Mucosa of gallbladder (tissue), 1 donor: ENCODE measurements at places on chromosomes 1 and 21.

DNA sequence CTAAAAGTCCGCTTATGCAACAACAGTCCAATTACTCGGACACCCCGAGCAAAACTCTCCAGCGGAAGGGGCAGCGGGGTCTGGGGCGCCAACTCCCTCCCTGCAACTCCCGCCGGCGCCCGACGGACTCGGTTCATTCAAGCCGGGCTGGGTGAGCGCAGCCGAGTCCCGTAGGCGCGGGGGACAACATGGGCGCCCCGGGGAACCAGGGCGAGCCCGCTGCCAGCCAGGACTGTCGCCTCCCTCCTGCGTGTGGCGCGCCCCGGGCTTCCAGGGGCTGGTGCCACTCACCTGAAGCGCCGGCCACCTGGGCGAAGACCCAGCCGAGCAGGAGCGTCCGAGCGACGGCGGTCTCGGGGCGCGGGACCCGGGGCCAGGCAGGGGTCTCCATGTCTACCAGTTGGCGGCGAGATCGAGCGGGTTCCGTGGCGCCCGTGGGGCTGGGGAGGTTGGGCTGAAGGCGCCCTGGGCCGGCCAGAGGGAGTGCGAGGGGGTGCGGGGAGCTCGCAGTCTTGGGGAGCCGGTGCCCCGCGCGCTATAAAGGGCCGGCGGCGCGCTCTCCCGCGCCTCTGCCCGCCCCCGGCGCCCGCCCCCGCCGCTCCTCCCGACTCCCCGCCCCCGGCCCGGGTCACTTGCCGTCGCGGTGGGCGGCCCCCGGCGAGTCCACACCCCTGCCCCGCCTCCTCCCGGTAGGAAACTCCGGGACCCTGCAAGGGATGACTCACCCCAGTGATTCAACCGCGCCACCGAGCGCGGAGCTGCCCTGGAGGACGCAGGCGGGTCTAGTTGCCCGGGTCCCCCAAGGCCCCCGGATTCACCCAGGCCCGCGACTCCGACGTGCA, at the start of gene F3:
F3 (minus strand) TSS at position 514 of the 842 bp plus-strand sequence; CDS start at position 391, 123 bp downstream.
- peak; percentile 89 for DNase-seq

- no peak for DNase-seq
These were observed 46.0 kb downstream of the RHOU start for GRCh38 chr1:228781161-228781808.

GRCh38 chr1:205237526-205238484, 10.1 kb downstream of the TMCC2 start:
- DNase-seq: no peak

DNA sequence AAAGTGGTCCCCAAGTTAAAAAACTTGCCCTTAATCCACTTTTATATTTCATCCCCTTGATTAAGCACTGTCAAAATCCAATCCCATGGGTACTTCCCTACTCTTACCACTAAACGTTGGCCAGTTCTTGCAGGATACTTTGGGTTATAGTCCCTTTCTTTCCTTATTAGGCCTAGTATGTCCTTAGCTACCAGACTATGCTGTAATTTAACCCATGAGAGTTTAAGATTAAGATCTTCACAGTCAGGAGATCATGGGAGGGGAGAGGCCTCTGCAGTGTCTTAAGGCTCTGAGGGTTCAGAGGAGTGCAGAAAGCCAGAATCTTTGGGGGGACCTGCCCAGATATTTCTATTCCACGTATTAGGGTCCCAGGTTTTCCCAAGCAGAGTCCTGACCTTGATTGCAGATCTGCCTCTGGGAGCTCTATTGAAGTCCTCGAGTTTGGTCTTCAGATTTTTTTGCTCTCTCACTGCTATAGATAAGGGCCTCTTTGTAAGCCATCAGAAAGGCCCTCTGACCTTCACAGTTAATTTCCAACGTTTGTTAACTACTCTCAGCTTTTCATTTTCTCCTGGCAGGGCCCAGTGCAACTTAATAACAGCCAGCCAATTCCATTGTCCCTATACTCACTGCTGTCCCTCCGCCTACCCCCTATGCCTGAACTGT, 9.0 kb upstream of the CGN start:
- DNase-seq: no peak

GRCh38 chr21:16571594-16571993, 841.8 kb downstream of the USP25 start:
- DNase-seq: no peak

DNA sequence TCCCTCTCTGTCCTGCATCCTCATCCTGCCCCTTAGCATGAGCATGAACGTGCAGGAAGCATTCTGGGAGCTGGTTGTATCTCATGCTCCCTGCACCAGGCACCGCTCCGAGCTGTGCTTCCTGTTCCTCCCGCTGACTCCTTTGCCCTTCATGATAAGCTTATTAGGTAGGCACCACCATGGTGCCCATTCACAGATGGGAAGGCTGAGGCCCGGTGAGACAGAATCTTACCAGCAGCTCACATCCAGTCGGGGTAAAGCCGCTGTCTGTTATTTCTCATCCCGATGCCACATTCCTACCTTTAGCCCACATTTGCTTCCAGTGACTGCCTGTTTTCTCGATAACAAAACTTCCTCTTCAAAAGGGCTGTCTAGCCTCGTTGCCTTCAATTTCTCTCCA, 7.3 kb downstream of the MIIP start:
- no peak for DNase-seq

DNA sequence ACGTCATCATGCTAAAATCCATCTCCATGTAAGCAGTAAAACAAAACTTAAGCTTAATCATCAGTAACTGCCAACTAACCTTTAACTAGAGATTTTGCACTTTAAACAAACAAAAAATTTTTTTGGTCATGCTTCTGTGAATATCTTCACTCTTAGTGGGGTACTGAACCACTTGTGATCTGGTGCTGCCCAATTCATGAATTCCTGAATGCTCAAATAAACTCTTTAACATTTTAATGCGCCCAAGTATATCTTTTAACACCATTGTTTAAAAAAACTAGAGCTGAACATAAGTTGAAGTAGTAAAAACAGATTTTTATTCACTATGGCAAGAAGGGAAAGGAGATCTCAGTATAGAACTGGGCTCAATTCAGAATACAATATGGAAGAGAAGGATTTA, 196.9 kb upstream of the USP24 start:
- no peak for DNase-seq

DNA sequence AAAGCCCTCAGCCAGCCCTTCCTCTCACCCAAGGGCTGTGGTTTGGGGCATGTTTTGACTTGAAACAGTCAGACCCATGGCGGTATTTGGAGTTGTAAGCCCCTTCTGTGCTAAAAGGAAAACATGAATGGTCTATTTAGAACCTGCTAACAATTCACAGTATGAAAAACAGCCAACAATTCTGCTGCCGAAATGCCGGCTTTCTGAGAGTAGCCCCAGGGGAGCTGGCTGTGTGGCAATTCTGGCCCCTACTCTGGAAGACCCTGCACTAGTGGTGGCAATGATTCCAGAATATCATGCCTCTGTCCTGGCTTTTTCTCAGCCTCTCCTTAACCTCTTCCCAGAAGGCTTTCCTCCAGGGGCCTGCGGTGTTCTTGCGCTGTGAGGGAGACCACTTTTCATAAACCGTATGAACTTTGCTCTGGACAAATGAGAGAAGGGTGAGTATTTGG, 118.7 kb downstream of the EDEM3 start:
- DNase-seq: no peak

DNA sequence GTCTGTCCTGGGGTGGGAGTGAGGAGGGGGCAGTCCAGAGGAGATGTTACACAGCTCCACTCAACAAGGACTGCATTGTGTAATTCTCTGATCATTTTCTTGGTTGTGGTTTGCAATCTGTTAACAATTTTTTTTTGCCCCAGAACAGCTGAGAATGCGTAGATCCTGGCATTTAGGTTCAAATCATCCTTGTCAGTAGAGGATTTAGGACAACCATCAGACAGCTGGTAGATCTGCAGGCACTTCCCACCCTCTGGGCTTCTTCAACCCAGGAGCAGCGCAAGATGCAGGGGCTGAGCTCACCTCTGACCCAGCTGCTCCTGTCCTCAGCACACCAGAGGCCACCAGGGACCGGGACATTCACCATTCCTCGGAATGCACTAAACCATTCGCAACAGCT, 13.5 kb downstream of the BCAR3 start:
- no peak for DNase-seq

GRCh38 chr1:15139654-15140350, 13.7 kb upstream of the TMEM51 start:
- DNase-seq: no peak

GRCh38 chr1:153583976-153584375, 18.3 kb upstream of the S100A2 start:
- DNase-seq: no peak

- no peak for DNase-seq
These were observed 14.5 kb downstream of the AXDND1 start for GRCh38 chr1:179380299-179380698.

GRCh38 chr1:47013293-47013692, 10.2 kb upstream of the CYP4X1 start:
- DNase-seq: no peak

- no peak for DNase-seq
These were observed 66.2 kb upstream of the PALMD start for GRCh38 chr1:99579691-99580172.

DNA sequence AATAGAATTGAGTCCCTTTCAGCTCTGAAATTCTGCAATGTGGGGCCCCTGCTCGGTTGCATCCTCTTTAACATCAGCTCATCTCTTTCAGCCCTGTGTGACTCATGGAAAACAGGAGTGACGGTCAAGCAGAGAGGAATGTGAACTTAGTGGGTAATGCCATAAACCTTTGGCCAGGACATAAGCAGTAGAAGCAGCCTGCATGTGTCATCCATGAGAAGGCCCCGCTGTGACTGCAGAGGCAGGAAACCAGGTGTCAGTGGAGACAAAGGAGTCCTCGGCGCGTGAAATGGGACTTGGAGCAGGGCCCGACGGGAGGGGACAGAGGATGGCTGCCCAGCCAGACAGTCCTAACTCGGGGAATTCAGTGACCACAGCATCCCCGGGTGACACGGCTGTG, 21.1 kb upstream of the EPHB2 start:
- DNase-seq: no peak

- DNase-seq: no peak
These were observed 4.6 kb downstream of the CSDE1 start for GRCh38 chr1:114753143-114753542.

GRCh38 chr1:51294566-51295184, 35.7 kb downstream of the TTC39A start:
- DNase-seq: no peak

GRCh38 chr1:30816211-30817076, 58.9 kb upstream of the LAPTM5 start:
- DNase-seq: peak; percentile 44

DNA sequence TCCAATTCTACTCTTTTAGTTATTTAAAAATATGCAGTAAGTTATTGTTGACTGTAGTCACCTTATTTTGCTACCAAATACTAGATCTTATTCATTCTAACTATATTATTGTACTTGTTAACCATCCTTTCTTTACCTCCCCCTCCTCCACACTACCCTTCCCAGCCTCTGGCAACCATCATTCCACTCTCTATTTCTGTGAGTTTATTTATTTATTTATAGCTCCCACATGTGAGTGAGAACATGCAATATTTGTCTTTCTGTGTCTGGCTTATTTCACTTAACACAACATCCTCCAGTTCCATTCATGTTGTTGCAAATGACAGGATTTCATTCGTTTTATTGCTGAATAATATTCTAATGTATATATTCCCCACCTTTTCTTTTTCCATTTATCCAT, 115.8 kb downstream of the TSEN15 start:
- DNase-seq: no peak

- no peak for DNase-seq
These were observed 26.1 kb upstream of the PSMG1 start for GRCh38 chr21:39209334-39209688.
